ENCODE measurements at places on chromosomes 2 and 18.

GRCh38 chr2:23361152-23361551 lies 23.8 kb upstream of the KLHL29 start:
- DNase-seq = no peak

DNA sequence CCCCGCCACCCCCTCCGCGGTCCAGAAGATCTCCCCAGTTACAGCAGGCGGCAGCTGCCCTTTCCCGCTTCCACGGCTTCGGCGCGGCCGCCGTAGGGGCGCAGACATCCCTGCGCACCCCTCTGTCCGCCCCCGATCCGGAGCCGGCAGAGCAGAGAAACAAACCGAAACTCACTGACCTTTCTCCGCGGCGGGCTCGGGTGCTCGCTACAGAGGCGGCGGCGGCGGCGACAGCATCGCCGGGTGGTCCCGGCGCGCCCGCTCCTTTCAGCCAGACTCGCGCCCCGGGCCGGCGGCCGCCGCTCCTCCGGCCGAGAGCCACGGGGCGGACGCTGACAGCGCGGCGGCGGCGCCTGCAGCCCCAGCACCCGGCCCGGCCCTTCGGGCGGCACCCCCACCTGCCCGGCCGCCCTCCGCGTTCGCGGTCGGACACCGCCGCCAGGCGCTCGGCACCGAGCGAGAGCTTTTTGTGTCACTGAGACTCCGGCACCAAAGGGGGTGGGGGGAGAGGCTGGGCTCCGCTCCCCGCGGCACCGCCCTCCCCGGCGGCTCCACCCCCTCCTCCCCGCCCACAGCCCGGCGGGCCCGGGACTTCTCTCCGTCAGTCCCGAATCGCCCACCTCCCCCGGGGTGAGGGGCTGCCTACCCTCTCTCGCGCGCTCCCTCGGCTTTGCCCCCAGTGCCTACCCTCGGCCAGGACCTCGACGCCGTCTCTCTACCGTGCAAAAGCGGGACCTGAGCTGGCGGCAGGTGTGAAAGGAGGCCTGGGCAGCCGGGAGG lies 1.4 kb upstream of the RNF152 start:
- DNase-seq = peak; percentile 75

- no peak for DNase-seq
Measured at GRCh38 chr2:26300234-26300925, 45.6 kb upstream of the SELENOI start.

- no peak for DNase-seq
Measured at GRCh38 chr2:140586379-140586778, 1544.4 kb downstream of the LRP1B start.

GRCh38 chr2:120887320-120887697 lies 151.6 kb downstream of the GLI2 start:
- DNase-seq = no peak

DNA sequence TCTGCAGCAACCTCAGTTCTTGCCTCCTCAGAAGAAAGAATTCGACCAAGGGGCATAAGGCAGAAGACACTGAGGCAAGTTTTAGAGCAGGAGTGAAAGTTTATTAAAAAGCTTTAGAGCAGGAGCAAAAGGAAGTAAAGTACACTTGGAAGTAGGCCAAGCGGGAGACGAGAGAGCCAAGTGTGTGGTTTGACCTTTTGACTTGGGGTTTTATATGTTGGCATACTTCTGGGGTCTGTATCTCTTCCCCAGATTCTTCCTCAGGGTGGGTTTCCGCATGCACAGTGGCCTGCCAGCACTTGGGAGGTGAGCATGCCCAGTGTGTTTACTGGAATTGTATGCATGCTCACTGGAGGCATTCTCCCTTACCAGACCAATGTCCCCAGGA lies 59.3 kb upstream of the ANKRD44 start:
- no peak for DNase-seq

GRCh38 chr2:145593991-145594614 lies 1074.2 kb upstream of the ZEB2 start:
- DNase-seq = no peak

GRCh38 chr18:79587779-79588635 lies 91.6 kb upstream of the CTDP1 start:
- no peak for DNase-seq

DNA sequence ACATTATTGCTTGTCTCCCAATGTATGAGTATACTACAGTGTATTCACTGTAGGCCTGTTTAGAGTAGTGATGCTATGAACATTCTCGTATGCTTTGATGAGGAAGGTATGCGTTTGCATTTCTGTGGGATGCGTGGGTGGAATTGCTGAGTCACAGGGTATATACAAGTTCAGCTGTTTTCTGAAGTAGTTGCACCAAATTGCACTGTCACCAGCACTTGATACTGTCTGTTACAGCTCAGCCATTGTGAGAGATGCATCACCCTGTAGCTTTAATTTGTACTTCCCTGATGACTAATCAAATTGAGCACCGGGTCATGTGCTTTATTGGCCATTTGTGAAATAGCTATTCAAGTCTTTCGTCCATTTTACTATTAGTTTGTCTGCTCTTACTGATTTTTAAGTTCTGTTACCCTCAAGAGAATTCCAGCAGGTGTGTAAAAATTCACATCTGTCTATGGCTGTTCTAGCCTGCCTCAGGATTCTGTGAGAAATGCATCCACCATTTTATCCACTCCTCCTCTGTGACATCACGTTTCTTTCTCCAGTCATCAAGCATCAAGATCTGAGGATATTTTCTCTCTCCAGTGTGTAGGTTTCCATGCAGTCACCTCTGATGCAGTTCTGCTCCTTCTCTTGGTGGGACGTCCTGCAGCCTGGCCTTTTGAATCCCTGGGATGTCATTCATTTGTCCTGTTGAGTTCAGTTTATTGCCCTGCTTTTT lies 72.5 kb downstream of the DGKD start:
- no peak for DNase-seq

GRCh38 chr2:226607379-226607778 lies 192.2 kb downstream of the IRS1 start:
- no peak for DNase-seq

- no peak for DNase-seq
Measured at GRCh38 chr18:56907771-56908170, 239.1 kb upstream of the BOD1L2 start.

GRCh38 chr2:3450385-3451010 lies 68.8 kb downstream of the ADI1 start:
- DNase-seq = no peak

DNA sequence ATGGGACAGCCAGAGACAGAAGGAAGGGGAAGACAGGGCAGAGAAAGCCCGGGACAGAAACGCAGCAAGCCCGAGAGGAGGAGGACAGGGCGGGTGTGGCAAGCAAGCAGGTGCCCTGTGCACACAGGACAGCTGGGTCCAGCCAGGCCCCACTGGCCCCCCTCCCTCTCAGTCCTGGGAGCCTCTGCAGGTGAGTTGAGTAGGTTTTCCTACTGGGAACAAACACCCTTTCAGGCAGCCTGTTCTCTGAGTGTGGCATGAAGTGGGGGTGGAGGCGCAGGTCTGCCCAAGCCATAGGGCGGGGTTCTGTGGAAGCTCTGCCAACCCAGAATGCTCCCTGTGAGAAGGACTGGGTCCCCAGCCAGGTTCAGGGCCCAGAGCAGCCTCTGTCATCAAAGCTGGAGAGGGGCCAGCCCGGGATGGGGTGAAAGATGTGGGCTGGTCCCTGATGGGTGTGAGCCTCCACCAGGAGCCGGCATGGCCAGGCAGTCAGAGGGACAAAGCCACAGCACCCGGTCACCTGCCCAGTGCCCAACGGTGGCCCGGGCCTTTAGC lies 129.4 kb downstream of the TFCP2L1 start:
- DNase-seq = no peak

DNA sequence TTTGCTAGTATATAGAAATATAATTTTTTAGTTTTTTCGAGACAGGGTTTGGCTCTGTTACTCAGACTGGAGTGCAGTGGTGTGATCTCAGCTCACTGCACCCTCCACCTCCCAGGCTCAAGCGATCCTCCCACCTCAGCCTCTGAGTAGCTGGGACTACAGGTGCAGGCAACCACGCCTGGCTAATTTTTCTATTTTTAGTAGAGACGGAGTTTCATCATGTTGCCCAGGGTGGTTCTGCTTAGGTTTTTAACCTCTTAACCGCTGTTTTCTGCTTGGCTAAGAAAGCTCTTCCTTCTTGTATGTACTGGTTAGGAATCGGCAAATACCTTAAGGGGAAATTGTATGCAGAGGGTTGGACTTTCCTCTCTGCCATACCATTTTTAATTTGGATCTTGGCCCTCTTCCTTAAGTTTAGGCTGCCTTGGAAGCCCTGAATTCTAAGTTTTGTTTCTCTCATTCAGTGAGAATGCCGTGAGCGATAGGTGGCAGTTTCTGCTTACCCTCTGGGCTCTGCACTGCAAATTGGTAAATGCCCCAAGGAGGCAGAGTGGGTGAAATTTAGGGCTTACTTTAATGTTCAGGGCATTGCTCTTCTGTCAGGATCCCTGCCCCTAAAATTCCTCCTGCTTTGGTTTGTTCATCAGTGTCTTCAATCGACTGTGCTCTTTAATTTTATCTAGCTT lies 32.3 kb downstream of the EML6 start:
- no peak for DNase-seq

GRCh38 chr2:202426751-202427150 lies 50.6 kb downstream of the BMPR2 start:
- DNase-seq = no peak

DNA sequence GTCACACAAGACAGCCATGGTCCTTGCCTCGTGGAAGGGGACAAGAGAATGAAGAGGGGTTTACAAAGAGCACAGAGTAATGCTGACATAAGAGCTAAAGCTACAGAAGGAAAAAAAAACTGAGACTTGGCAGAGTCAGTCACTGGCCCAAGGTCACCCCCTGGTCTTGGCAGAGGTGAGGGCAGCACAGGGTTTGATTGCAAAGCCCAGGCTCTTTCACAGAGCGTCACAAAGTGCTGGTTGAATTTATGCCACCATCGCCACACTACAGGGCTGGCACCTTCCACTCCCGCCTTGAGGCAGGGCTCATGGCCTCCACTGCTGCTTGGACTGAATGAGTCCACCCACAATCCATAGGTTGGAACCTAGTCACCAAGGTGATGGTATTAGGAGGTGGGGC lies 190.2 kb downstream of the INHBB start:
- DNase-seq = no peak

DNA sequence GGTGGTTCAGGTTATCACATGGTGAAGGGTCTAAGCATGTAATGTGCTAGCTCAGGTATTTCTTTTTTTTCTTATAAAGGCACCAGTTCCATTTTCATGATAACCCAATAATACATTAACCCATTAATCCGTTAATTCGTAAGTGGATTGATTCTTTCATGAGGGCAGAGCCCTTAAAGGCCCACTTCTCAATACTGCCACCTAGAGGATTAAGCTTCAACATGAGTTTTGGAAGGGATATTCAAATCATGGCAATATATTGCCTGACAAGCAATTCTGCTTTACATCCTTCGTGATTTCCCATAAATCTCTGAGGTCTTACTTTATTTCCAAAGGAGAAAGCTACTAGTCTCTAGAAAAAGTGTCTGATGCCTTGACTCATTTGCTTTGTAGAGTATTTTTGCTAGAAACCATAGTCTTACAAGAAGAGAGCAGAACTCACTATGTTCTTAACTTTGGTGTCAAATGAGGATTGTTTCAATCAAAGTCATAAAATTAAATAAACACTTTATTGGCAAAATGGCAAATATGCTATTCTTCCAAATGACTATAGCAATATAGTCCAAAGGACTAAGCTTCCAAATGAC lies 271.3 kb downstream of the KCNS3 start:
- no peak for DNase-seq

DNA sequence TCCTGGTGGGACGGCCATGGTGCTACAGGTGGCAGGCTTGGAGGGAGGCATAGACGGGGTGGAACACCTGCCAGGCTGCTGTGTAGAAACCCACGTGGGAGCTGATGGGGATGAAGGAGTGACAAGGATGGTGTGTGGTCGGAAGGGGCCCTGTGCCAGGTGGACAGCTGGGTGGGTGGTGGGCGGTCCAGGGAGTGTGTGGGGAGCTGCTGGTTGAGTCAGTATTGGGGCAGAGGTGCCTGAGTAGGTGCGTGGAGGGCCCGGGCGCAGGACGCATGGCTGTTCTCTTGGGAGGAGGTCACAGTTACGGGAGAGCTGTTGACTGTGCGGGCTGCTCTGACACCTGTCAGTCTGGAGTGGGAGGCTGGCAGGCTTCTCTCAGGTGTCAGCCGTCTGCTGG lies 12.6 kb upstream of the D2HGDH start:
- no peak for DNase-seq

DNA sequence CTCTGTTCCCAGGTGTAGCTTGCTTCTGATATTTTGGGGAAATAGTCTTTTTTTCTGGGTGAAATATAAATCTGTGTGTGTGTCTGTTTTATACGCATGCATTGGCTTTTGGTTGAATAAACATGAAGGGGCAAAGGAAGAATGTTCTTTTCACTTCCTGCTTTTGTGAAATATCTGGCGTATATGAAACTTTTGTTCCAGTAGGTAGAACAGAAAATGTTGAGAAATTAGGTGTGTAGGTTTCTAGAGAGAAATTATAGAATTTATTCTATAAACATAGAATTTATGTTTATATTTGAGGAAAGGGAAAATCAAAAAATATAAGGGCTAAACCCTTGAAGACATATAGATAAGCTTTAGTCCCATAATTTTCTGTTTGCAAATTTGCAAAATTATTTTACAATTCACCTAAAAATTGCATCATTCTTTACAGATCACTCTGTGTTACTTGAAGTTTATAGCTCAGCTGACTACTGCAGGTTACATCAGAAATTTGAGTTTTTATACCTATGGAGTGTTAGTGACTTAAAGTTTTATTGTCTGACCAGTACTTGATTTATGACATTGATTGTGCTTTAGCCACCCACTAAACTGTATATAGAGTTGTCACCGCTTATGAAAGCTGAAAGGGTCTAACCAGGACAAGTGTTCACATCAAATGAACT lies 116.1 kb downstream of the FAM117B start:
- DNase-seq = no peak

GRCh38 chr2:190550137-190550536 lies 15.6 kb upstream of the NEMP2 start:
- no peak for DNase-seq

DNA sequence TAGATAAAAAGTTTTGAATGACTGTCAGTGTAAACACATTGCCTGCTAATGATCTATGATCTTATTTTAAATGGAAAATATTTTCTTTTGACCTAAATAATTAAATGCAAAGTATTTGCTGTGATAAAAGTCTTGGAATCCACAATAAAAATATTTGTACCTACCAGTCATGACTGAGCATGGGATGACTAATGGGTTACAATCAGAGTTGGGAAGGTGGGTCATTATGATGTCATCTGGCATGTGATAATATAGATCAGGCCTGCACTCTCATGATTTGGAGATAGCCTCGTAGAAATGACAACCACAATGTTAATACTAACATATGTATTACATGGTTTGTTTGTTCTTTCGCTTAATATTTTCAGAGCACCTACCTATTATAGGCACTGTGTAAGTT lies 848.8 kb upstream of the KLHL29 start:
- DNase-seq = no peak

GRCh38 chr2:74091391-74091790 lies 56.3 kb downstream of the BOLA3 start:
- no peak for DNase-seq

- no peak for DNase-seq
Measured at GRCh38 chr2:102826904-102827303, 65.1 kb downstream of the TMEM182 start.
